ENCODE measurements at places on chromosomes 16 and 17.

DNA sequence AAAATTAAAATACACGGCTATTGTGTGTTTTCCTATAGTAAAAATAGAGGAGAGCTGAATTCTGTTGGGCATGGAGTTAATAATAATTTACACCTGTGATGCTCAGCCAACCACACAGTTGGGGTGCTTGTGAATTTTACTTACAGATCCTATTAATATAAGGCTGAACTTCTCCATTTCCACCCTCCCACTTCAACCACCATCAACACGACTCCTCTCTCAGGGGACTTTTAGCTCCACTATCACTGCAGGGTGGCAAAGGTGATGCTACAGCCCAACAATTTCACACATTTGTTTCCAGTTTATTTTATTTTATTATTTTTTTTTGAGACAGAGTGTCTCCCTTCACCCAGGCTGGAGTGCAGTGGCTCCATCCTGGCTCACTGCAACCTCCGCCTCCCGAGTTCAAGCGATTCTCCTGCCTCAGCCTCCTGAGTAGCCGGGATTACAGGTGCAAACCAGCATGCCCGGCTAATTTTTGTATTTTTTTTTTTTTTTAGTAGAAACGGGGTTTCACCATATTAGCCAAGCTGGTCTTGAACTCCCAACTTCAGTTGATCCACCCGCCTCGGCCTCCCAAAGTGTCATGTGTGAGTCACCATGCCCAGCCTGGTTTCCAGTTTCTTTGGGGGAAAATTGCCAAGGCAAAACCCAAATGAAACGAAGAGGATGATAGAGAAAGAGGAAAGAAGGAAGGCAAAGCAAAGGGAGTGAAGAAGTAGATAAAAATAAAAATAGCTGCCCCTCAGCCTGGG lies 57.9 kb downstream of the GNA13 start:
- DNase-seq: peak; percentile 32

DNA sequence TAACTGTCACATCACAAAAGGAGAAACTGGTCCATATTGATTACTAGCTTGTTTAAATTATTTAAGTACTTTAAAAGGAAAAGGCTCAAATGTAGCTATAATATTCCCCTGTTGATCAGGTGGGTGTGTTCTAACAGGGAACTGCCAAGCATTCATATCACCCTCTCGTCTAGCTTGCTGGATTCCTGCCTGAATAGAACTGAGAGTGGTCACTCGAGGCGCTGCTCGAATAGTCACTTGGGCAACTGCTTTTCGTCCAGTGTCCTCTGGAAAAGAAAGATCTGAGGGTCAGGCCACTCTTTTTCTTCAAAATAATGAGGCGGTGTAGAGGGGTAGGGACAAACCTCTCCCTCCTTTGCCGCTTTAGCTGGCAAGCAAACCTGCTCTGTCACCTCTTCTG lies 36.4 kb upstream of the USP22 start:
- no peak for DNase-seq

DNA sequence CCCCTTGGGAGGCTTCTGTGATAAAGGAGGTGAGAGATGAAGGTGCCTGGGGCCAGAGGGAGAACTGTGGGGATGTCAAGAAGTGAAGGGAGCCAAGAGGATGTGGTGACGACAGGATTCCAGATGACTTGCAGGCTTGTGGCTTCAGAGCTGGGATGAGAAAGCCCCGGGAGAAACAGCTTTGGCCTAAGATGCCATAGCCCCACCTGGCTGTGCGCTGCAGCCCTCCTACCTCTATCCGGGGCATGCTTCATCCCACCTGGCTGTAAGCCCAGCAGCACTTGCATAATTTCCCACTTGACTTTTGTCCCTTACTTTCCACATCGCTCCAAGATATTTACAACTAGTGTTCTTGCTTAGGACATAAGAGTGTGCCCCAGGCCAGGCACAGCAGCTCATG lies 29.3 kb downstream of the GINS3 start:
- no peak for DNase-seq

GRCh38 chr17:79984045-79984840 lies 51.4 kb downstream of the TBC1D16 start:
- DNase-seq: no peak

DNA sequence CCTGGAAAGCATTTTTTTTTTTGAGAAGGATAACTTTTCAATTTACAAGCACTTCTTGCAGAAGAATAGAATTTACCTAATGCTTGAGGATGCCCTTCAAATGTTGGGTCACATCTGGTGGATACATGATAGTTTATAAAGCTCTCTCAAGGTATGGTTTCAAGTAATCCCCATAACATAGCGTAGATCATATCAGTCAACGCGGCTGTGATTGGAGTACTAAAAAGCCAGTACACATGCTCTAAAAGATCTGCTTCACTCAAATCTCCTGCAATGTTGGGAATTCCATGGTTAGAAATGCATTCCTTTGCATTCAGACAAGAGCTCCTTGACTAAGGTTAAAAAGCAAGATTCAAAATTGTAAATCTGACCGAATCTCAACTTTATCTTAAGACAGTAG lies 3.9 kb upstream of the KCNJ16 start:
- DNase-seq: no peak

Measured in CD4-positive, alpha-beta T cell treated with Interleukin-4 for 1 hour (primary cell).